WTC11 (cell line): ENCODE measurements at places on chromosomes 5 and 9. TPM values are rescaled to one million over a fixed set of nuclear protein-coding genes. Genes with fewer than 3 reads are reported as not detected.

The EPB41L4B gene
- total RNA-seq: 20.0 to 21.8 TPM (median 21.7 TPM) in 3 replicates

The PCDHA3 gene
- 3.3 to 3.4 TPM (median 3.3 TPM) in 3 replicates for total RNA-seq

DNA sequence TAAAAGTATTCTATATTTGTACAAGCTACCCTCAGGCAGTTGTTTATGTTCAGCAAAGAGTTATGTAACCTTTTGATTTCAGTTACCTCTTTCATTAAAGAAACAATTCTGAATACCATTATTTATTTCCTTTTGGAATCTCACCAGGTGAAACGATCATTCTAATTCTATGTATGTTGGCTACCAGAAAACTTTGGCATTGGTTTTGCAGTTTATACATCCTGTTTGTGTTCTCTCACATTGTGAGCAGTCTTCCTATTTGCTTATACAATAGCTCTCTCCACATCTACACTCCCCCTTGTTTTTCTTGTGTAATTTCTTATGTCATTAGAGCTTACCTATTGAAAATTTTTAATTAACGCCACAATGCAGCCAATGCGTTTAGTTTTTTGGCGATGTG, 276.0 kb upstream of the MPDZ start:
- no peaks in the 10 kb centered on the region for H3K36me3 ChIP-seq
- DNase-seq: no peak
- H3K27ac ChIP-seq: no peak overlapping the region
- H3K4me1 ChIP-seq: peaks cover 28% of the 10 kb centered on the region

DNA sequence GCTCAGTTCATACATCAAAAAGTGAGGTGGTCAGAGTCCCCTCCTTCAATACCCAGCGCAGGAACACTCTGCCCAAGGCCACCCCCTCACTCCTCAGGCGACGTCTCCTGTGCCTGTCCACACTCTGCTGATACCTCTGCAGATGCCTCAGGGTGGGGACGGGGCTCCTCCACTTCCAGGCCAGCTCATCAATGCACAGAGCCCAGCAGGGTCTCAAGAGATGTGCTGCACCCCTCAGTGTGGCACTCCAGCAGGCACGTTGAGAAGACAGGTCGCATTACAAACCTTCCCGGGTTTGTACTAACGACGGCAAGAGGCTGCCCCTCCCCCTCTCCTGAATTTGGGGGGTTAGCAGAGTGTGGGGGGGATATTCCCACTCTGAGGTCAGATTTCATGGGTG, 128.5 kb downstream of the ZNF354C start:
- no peak overlapping the region; the same call in 1 of the 2 replicates for H3K27ac ChIP-seq
- DNase-seq: no peak
- H3K4me3 ChIP-seq: no peak overlapping the region
- peaks cover 49% of the 10 kb centered on the region for H3K4me1 ChIP-seq
- no peaks in the 10 kb centered on the region for H3K27me3 ChIP-seq
- no peaks in the 10 kb centered on the region for H3K36me3 ChIP-seq

DNA sequence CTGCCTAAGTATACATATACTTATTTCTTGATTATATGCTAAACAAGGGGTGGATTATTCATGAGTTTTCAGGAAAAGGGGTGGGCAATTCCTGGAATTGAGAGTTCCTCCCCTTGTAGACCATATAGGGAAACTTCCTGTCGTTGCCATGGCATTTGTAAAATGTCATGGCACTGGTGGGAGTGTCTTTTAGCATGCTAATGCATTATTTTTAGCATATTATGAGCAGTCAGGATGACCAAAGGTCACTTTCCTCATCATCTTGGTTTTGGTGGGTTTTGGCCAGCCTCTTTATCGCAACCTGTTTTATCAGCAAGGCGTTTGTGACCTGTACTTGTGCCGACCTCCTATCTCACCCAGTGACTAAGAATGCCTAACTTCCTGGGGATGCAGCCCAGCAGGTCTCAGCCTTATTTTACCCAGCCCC, 80.9 kb downstream of the ALDH7A1 start:
- no peaks in the 10 kb centered on the region for H3K27me3 ChIP-seq
- no peak overlapping the region for H3K4me3 ChIP-seq
- peaks cover 13% of the 10 kb centered on the region for H3K4me1 ChIP-seq
- no peak overlapping the region for H3K27ac ChIP-seq
- no peak for DNase-seq

DNA sequence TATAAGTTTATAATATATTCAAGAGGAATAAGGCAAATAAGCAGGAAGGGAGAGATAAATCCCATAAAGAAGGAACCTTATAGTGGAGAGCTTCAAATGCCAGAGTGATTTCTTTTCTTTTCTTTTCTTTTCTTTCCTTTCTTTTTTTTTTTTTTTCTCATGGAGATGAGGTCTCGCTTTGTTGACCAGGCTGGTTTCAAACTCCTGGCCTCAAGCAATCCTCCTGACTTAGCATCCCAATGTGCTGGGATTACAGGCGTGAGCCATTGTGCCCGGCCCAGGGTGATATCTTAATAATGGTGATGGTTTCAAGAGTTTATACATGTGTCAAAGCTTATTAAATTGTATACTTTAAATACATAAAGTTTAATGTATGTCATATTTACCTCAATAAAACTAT, 19.6 kb upstream of the FOCAD start:
- no peaks in the 10 kb centered on the region for H3K36me3 ChIP-seq
- no peaks in the 10 kb centered on the region for H3K27me3 ChIP-seq
- H3K4me1 ChIP-seq: peaks cover 39% of the 10 kb centered on the region
- no peak overlapping the region for H3K4me3 ChIP-seq
- DNase-seq: no peak
- no peak overlapping the region for H3K27ac ChIP-seq

DNA sequence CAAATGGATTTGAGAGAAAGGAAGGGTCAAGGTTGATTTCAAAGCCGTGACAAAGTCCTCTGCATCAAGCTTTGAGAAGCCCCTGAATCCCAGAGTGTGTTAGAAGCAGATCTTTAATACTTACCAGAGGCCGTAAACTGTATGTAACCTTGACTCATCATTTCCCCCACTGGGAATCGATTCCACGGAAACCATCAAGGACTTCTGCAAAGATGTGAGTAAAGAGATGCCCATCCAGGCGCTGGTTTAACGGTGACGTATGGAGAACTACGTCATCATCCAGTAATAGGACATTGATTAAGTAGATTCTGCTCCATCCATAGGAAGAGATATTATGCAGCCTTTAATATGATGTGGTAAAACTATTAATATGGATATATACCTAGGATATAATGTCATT, 1.6 kb downstream of the RNF183 start:
- no peaks in the 10 kb centered on the region for H3K36me3 ChIP-seq
- DNase-seq: no peak
- H3K4me1 ChIP-seq: peaks cover 5% of the 10 kb centered on the region; the same call in 1 of the 2 replicates
- no peak overlapping the region for H3K4me3 ChIP-seq
- no peak overlapping the region for H3K27ac ChIP-seq

DNA sequence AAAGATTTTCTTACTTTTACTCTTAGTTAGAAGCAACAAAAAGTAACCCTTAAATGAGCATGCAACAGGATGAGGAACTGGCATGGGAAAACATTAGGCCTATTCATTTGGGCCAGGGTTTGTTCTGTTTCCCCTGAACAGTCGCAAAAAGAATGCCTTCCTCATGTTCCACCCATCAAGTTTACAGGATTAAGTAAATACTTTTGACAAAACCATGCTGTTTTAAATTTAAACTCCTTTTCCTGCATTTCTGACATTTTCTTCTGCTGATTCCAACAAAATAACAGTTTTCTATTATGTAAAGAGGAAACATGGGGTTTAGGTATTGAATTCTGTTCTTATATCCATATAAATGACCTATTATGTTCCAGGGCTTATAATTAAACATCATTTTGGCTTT, 236.6 kb upstream of the ACTBL2 start:
- peaks cover 15% of the 10 kb centered on the region for H3K4me1 ChIP-seq
- H3K27me3 ChIP-seq: no peaks in the 10 kb centered on the region
- H3K27ac ChIP-seq: no peak overlapping the region
- DNase-seq: no peak
- H3K4me3 ChIP-seq: no peak overlapping the region
